ENCODE measurements at places on chromosomes 6 and 20. TPM values are rescaled to one million over a fixed set of nuclear protein-coding genes. Genes with fewer than 3 reads are reported as not detected.

DNA sequence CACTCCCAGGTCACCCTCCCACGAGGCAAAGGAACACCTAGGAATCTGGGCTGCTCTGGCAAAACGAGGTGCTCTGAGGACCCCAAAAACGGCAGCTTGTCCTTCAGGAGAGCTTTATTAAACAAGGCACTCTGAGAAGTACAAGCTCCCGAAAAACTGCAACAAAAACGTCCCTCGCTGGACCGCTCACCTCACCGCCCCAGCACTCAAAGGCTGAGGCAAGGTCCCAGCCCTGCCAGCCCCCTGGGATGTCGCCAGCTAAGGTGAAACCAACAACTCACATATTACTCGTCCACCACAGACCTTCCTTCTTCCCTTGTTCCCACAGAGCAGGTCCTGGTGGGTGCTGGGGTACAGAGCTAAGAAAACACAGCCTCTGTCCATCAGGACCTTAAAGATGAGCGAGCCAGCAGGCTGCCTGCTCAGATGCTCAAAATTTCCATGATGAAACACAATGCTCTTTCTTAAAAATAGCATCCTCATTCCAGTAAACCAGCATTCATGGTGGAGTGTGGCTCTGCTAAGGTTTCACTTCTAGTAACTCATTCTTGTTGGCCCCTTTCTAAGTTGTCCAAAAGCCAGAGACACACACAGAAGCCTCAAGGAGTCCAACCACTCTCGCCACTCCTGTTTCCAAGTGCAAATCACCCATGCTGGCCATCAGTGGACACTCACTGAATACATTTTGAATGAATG, 35.9 kb downstream of the ATP9A start:
- H3K4me3 ChIP-seq = no peak overlapping the region
- H3K27ac ChIP-seq = no peak overlapping the region
- H3K36me3 ChIP-seq = no peaks in the 10 kb centered on the region
- DNase-seq = no peak
- H3K27me3 ChIP-seq = no peaks in the 10 kb centered on the region

- no peak overlapping the region for H3K4me3 ChIP-seq
- DNase-seq = no peak
- no peaks in the 10 kb centered on the region for H3K27me3 ChIP-seq
- H3K36me3 ChIP-seq = peaks cover 49% of the 10 kb centered on the region
- no peak overlapping the region for H3K27ac ChIP-seq
Observed at GRCh38 chr20:35673884-35674283, 9.2 kb upstream of the CPNE1 start.

DNA sequence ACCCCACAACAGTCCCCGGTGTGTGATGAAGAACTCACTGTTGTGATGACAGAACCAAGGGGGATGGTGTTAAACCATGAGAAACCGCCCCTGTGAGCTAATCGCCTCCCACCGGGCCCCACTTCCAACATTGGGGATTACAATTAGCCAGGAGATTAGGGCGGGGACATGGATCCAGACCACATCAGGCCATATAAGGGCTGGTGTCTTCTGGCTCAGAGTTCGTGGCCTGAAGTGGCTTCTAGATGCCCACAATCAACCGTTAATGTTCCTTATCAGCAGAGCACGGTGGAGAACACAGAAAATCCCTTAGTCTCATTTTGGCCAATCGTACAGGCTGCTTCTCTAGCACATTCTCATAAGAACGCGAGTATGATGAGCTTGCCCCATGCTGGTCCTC, 10.9 kb upstream of the MAS1 start:
- DNase-seq = no peak
- H3K4me3 ChIP-seq = no peak overlapping the region
- H3K27ac ChIP-seq = no peak overlapping the region
- H3K4me1 ChIP-seq = no peaks in the 10 kb centered on the region

DNA sequence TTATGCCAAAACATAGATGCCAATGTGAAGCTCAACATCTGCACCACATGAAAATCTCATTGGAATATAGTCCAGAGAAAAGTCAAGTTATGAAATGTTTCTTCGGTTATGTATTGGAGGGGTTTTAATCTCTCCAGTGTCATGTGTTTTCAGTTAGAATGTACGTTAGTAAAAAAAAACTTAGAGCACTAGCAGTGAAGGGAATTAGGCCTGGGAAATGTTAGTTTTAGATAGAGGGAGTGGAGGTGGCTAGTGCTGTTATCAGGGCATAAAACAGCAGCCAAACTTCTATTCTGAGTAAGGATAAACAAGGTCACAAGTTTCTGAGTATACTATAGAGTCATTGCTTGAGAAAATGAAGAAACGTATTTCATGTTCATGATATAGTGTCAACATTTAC, 42.9 kb downstream of the HDGFL1 start:
- H3K27ac ChIP-seq = no peak overlapping the region
- no peak overlapping the region for H3K4me3 ChIP-seq
- no peaks in the 10 kb centered on the region for H3K27me3 ChIP-seq
- no peaks in the 10 kb centered on the region for H3K4me1 ChIP-seq

ACTL10 gene
- total RNA-seq = 4.6 TPM

Measured in CD8-positive, alpha-beta memory T cell (primary cell).